ENCODE measurements at places on chromosomes 2 and 18.

GRCh38 chr18:7257426-7257740, 26.5 kb downstream of the LRRC30 start:
- no peak for DNase-seq

DNA sequence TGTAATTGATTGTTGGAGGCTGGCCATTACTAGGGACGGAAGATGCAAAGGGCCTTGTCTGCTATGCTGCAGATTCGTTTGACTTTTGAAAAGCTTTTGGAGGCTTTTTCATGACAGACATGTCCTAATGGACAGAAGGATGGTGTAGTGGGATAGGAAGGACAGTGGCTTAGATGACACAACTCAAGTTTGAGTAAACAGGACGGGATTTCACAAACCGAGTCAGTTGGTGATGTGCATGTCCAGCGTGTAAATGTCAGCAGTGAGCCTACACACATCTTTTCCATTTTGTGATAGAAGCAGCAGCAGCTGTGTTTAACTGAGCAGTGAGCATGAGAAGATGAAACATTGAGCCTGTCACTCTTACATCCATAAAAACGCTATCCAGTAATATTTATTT, 76.0 kb downstream of the NCK2 start:
- DNase-seq, result no peak

DNA sequence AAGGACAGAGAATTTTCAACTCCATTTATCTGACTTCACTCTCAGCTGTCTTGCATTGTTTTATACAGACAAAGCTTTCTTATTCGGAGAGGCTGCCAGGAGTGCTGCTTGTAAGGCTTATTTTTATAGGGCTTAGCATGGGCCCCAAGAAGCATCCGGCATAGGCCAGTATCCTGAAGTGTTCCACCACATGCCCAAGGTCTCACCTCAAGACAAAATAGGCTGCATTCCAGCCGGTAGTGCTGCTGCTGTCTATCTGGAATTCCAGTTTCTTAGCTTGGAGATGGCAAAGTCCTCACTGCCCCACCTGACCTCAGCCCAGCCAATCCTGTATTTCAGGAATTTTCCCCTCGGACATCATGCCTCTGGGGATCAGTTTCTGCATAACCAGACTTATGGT, 47.6 kb upstream of the MCFD2 start:
- no peak for DNase-seq

DNA sequence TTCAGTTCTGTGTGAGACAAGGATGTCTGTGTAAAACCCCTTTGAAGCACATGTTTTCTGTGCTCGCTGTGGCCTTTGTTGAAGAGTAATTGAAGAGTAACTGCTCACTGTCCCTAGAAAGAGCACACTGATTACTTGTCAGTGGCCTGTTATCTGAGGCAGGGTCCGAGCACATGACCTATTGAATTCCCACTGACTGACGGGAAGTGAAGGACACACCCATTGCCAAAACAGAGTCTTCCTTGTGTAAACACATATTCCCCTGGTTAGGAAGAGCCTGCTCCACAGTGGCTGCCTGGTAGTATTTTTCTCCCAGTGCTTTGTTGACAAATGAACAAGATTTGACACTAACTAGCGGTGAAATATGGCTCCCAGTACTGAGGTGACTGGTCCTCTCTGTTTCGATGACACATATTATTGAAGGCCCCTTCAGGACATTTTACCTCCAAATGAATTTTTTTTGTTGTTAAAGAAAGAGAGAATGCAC, 148.5 kb upstream of the GYPC start:
- DNase-seq, result no peak

- DNase-seq, result no peak
Measured at GRCh38 chr2:171244466-171244969, 83.8 kb upstream of the TLK1 start.

DNA sequence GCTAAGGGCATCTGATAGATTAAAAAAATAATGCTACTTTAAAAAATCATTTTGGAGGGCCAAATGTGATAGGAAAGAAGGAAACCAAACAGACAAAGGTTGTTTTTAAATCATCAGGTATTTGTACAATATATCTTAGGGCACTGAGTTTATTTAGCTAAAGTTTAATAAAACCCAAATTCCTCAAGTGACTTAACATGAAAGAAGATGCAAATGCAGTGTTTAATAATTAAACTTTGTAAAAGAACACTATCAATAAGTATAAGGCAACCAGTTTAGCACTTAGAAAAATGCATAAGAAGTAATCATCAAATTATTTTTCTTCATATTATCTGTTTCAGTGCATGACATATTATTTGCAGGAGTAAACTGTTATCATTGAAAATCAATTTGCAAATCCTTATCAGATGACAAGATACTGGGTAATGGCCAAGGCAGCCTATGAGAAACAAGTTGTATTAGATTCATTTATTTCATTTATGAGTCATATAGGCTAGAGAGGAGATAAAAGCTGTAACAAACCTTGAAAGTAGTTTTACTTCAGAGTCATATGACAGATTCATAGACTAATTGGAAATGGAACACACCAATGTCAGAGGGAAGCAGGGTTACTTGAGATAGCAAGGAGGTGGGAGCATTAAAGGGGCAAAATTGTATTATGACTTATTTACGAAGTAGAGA, 165.5 kb downstream of the GCA start:
- DNase-seq, result no peak

- no peak for DNase-seq
Measured at GRCh38 chr18:34251919-34252318, 27.2 kb upstream of the NOL4 start.
